ENCODE measurements at places on chromosomes 4 and X. TPM values are rescaled to one million over a fixed set of nuclear protein-coding genes. Genes with fewer than 3 reads are reported as not detected.

PRRG3 gene
- not detected for total RNA-seq

LRAT gene
- 1.1 TPM for total RNA-seq

CPZ gene
- 1.6 TPM for total RNA-seq

CT45A2 gene
- total RNA-seq: not detected

AMER1 gene
- total RNA-seq: 2.4 TPM

DCLK2 gene
- total RNA-seq: 23.2 TPM

CXCL10 gene
- total RNA-seq: not detected

ARHGAP36 gene
- total RNA-seq: not detected

CYSLTR1 gene
- not detected for total RNA-seq

POU4F2 gene
- not detected for total RNA-seq

HSD17B13 gene
- not detected for total RNA-seq

CHRNA9 gene
- total RNA-seq: under 0.01 TPM

SMR3A gene
- not detected for total RNA-seq

PABPC4L gene
- total RNA-seq: 0.81 TPM

RGN gene
- total RNA-seq: 2.7 TPM

RPL9 gene
- total RNA-seq: 1,740 TPM

PABPC1L2A gene
- not detected for total RNA-seq

FGF5 gene
- 3.5 TPM for total RNA-seq

FREM3 gene
- not detected for total RNA-seq

SLC10A7 gene
- total RNA-seq: 3.6 TPM

EPHA5 gene
- total RNA-seq: 0.25 TPM

TMPRSS11E gene
- not detected for total RNA-seq

SHISA3 gene
- 0.81 TPM for total RNA-seq

CENPVL1 gene
- total RNA-seq: not detected

FRAS1 gene
- total RNA-seq: 32.2 TPM

SGMS2 gene
- total RNA-seq: 81.9 TPM

UGT2A1 gene
- not detected for total RNA-seq

RTL5 gene
- total RNA-seq: 2.7 TPM

LRCH2 gene
- 0.81 TPM for total RNA-seq

SPANXA1 gene
- total RNA-seq: not detected

S100G gene
- total RNA-seq: not detected

LEF1 gene
- 9.5 TPM for total RNA-seq

Data from mesangial cell (primary cell).